Right kidney (tissue), 9 donors: ENCODE measurements at places on chromosomes 13 and 19.

DNA sequence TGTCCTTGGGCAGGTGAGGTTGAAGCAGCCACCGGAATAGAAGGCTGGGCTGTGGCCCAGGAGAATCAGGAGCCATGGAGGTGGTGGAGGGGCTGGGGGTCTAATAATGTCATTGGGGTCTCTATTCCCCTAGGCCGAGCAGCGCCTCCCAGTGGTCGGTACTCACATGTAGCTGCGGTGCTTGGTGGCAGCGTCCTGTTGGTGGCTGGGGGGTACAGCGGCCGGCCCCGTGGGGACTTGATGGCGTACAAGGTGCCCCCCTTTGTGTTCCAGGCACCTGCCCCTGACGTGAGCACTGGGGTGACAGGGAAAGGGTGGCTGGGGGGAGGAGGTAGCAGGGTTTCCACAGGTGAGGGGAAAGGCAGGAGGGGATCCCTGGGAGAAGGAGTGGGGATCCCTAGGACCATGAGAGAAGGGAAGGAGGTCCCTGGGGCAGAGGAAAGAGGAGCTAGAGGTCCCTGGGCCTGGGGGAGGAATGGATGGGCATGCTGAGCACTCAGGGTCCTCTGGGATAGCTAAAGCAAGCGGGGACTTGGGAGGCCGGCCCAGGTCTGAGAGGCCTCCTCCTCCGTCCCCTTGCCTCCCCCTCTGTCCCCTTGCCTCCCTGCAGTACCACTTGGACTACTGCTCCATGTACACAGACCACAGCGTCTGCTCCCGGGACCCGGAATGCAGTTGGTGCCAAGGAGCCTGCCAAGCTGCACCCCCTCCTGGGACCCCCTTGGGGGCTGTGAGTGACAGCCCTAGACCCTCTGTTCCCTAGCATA, 18.1 kb downstream of the MEGF8 start:
- no peak for DNase-seq

DNA sequence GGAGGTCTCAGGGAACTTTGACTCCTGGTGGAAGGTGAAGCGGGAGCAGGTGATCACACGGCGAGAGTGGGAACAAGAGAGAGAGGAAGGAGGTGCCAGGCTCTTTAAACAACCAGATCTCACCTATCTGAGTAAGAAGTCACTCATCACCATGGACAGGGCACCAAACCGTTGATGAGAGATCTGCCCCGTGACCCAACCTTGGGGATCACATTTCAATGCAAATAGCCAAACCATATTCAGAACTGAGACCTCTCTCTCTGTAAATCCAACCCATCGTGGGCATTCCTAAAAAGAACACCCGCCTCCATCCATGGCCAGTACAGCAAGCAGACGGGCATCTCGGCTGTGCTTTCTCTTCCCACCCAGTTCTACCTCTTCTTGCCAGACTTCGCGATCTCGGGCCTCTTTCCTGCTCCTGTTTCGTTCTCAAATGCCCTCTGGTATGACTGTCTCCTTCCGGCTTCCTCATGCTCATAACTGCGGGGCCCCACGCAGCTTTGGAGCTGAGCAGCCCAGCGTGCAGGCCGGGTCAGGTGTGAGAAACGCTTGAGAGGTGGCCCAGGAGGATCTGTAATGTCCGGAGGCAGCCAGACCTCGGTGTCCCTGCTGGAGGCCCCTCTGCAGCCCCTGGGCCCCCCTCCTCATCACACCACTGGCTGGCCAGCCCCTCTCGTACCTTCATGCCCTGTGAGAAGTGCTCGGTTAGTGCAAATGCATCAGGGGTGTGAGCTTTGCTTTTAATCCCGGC, 97.0 kb upstream of the GPR183 start:
- DNase-seq: peak; percentile 37

- DNase-seq: no peak
Observed at GRCh38 chr13:81874253-81874652, 1533.3 kb upstream of the SPRY2 start.

DNA sequence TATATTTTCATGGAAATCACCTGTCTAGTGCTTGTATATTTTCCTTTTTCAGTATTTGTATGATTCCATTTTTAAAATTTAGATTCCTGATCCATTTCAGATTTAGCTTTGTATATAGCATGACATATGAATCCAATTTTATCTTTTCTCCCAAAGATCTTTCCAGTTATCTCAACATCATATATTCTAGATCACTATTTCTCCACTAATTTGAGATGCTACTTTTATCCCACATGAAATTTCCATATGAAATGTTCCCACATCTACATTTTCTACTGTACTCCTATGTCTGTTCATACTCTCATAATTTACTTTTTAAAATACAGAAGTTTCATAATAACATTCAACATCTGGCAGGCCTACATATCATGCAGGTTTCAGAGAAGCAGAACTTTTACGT, 1784.1 kb downstream of the SLITRK5 start:
- no peak for DNase-seq

DNA sequence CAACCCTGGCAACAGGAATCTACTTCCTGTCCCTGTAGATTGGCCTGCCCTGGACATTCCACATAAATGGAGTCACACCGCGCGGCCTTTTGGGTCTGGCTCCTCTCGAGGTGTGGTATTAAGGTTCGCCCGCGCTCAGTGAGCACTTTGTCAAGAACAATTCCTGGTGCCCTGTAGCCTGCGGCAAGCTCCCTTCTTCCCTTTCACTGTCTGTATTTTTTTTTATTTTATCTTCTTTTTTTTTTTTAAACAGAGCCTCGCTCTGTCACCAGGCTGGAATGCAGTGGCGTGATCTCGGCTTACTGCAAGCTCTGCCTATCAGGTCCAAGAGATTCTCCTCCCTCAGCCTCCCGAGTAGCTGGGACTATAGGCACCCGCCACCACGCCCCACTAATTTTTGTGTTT, 28.3 kb downstream of the PEX11G start:
- no peak for DNase-seq

DNA sequence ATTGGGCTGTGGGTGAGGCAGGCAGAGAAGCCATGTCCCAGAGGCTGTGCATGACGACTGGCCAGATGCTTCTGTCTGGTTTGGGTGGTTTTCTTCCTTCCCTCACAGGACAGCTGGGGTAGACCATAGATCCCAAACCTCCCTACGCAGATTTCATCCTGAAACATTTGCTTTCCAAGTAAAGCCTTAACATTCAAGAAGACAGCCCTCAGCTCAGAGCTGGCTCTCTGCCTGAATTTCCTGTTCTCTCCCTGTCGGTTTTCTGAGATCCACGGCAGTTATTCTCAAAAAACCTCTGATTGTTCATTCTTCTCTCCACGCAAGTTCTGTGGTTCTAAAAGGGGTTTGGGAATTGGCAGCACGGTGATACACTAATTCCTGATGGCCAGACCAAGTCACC, 25.3 kb downstream of the UQCRFS1 start:
- DNase-seq: no peak

DNA sequence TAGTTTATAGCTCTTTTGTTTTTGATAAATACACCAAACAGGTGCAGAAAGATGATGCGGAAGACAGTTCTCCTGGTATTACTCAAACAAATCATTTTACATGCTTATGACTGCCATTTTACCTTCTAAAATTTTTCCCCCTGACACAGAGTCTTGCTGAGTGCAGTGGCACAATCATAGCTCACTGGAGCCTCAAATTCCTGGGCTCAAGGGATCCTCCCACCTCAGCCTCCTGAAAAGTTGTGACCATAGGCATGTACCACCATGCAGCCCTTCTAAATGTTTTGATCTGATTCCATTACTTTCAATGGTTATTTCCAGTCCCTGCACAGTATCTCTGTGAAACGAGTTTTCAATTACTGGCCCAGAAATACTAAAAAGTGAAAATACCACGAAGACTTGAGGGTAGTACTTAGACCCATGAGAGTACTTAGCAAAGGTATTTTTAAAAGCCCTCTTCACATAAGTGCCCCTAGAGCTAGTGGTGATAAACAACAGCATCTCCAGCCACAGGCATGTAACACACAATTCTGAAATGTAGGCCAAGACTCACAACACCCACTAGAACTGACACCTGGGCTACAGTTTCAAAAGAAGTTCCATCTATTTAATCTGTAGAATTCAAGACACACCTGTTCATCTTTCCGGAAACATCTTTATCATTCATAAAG, 11.3 kb downstream of the HSPH1 start:
- no peak for DNase-seq

GRCh38 chr13:60318186-60318585, 78.8 kb upstream of the TDRD3 start:
- no peak for DNase-seq

- DNase-seq: no peak
Observed at GRCh38 chr13:101267656-101268055, 148.7 kb downstream of the NALCN start.

DNA sequence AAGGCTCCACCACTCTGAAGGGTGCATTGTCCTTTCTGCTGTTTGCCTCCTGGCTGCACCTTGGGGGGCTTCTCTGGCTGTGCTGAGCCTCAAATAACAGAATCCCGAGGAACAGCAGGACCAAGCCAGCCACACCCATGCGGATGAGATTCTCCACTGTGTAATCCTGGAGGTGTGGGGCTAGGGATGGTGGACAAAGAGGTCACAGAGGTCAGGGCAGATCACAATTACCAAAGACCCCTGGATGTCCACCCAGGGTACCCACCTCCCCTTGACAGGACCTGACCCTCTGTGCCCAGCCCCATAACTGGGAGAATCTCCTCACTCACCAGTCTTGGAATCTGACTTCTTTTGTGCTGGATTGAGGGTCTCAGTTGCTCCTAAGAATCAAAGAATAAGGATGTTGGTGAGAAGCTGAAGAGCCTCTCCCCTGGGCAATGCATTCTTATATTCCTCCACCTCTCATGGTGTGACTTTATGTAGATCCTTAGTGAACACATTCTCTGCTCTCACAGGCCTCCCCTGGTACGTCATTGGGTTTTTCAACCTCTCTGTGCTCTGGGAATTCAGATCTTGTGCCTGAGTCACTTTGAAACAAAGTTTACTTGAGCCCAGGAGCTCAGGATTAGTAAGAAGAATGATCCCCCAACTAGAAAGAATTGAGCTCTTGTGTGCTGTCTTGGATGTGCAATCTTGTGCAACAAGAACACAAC, 5.2 kb downstream of the LILRA4 start:
- DNase-seq: no peak

GRCh38 chr13:52677823-52678222, 25.2 kb downstream of the SUGT1 start:
- DNase-seq: no peak

GRCh38 chr13:80658705-80659104, 317.8 kb upstream of the SPRY2 start:
- no peak for DNase-seq

GRCh38 chr13:99086267-99087097, 108.6 kb upstream of the DOCK9 start:
- peak; percentile 84 for DNase-seq

- no peak for DNase-seq
Observed at GRCh38 chr13:71827241-71827640, 39.8 kb downstream of the DACH1 start.

GRCh38 chr19:43562698-43563241, 12.6 kb downstream of the XRCC1 start:
- no peak for DNase-seq

DNA sequence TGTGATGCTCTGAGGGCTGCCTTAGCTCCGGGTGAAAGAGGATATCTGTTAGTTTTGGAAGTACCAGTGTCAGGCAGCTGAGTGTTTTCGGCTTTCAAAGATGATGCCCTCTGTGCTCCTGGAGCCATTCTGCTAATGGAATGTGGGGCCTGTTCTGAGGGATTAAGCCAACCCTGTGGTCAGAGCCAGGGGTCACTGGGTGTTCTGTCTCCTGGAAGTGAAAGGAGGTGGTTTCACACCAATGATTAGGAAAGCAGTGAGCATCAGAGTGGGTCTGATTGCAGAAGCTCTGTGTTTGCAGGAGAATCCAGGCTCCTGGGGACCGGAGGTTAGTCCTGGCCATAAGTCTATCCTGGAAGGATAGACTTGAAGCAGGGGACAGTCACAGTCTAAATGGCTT, 94.6 kb downstream of the UQCRFS1 start:
- no peak for DNase-seq

DNA sequence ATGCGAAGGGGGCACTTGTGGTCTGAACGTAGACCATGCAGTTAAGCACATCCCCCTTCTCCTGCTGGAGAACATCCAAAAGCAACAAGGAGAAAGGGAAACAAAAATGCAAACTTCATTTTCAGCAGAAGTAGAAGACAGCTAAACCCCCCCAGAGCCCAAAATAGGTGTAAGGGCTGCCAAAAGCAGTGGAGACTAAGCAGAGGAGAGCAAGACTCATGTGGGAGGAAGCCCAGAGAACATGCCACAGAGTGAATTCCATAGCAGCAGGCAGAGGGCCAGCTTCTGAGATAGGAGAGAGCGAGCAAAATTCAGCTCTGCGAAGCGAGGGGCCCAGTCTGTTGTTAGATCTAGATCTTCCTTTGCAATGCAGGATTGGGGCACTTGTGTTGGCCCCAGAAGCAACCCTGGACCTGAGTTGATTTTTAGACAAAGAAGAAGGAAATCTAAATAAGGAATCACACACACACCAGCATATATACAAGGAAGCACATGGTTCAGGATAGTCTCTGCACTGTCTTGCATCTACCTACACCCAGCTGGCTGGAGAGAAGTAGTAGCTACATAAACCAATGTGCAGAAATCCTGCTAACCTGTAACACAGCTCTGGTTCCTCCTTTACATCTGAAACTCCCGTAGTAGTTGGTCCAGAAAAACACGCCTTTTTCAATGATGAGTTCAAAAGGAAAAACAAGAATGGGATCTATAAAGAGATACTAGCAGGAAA, 199.6 kb downstream of the SPRY2 start:
- peak; percentile 49 for DNase-seq

- peak; percentile 88 for DNase-seq
Observed at GRCh38 chr19:29528350-29528945, 2.7 kb downstream of the VSTM2B start.

DNA sequence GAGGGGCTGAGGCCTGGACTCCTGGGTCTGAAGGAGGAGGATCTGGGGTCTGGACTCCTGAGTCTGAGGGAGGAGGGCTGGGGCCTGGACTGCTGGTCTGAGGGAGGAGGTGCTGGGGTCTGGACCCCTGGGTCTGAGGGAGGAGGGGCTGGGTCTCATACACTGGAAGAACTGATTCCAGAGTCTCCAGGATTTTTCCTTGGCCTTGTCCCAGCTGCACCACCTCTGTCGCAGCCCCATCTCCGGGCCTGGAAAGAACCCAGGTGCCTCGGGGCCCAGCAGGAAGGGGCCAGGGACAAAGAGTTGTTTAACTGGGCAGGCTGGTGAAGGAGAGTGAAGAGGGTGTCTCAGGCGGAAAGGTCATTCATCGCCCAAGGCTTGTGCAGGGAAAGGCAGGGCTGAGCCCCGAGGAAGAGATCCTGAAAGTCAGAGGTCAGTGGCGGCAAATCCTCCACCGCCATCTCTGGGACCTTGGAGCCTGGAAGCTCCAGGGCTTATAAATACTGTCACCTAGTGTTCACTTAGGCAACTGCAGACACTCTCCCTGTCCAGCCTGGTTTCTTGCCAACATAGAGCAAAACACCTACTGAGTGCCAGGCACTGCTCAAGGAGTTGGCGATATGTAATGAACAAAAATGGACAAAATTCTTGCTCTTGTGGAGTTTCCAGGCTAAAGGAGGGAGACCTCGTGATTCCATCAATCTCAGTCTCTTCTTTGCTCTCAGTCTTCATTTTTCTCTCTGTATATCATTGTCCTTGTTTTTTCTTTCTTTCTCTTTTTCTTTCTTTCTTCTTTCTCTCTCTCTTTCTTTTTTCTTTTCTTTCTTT, 4.4 kb upstream of the KCNN4 start:
- peak; percentile 46 for DNase-seq

GRCh38 chr19:45591004-45591637, 6.5 kb upstream of the OPA3 start:
- peak; percentile 41 for DNase-seq

GRCh38 chr19:12656899-12657571, 9.5 kb downstream of the MAN2B1 start:
- DNase-seq: no peak
